CD4-positive, alpha-beta memory T cell (primary cell): ENCODE measurements at places on chromosomes 7 and 10.

DNA sequence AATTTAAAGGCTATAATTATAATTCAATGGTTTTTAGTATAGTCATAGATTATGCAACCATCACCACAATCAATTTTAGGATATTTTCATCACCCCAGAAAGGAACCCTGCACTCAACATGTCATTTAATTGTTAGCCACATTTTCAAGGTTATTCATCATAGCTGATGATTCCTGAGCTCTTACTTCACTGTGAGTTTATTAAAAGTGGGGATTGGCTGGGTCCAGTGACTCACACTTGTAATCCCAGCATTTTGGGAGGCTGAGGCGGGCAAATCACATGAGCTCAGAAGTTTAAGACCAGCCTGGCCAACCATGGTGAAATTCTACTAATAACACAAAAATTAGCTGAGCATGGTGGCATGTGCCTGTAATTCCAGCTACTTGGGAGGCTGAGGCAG is 787 bp downstream of the CCL26 start:
- no peak for DNase-seq

DNA sequence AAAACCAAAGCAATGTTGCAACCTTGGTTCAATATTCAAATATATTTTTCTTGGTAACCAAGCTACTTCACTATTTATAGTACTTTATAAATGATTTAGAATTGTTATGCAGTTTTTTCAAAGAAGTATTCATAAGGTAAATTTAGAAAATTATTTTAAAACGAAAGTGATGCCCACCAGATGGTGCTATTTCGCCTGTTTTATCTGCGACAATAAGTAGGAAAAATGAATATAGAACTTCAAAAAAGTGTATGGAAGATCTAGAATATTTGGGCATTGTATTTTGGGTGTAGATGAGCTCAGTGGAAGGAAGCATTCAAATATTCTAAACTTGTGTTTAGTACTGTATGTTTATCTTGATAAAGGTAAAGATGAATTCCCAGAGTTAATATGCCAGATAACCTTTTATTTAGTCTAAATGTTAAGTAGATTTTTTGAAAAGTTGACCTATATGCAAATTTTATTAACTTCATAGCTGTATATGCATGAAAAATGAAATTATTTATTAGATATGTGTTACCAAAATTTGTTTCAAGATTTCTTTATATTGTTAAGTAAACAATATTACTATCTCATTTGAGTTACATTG is 93.2 kb downstream of the ADK start:
- peak; percentile 33 for DNase-seq

DNA sequence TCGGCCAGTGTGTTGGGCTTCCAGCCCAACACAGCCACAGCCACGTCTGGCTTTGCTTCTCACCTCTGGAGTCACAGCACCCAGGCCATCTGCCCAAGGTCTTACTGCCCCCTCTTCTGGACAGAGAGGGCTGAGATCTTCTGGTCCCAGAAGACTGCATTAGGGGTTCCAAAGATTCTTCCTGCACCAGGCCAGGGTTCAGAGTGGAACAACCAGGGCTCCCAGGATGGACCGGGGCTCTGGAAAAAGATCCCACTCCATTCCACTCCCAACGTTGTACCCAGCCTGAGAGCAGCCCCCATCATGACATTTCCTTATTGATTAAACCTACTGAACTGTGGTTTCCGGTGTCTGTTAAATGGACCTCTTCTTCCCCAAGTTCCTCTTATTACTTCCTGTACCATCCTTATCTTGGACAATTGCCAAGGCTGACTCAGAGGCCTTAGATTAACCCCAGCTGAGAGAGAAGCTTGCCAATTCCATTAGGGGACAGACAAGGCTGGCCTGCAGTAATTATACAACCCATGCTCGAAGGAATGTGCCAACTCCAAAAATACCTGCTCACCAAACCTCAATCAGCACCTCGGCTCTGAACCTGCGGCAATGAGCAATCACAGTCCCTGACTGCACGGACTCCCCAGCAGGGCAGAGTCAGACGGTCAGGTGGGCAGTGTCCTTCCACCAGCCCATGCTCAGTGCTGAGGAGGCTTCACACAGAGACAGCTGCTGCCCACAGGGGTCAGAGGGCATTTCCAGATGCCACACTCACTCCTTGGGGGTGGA is 47.9 kb upstream of the NPFFR1 start:
- DNase-seq = peak; percentile 42

- DNase-seq = no peak
These were observed 253.1 kb upstream of the MTPN start for GRCh38 chr7:136230210-136230609.

DNA sequence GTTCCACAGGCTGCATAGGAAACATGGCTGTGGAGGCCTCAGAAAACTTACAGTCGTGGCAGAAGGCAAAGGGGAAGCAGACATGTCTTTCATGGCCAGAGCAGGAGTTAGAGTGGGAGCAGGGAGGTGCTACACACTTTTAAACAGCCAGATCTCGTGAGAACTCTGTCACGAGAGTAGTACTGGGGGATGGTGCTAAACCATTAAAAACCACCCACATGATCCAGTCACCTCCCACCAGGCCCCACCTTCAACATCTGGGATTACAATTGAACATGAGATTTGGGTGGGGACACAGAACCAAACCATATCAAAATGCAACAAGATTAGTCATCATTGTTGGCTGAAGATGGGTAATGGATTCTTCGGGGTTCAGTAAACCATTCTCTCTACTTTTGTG is 65.4 kb upstream of the PDCD4 start:
- DNase-seq = no peak

- DNase-seq = no peak
These were observed 186.2 kb downstream of the MACC1 start for GRCh38 chr7:20030915-20031362.

DNA sequence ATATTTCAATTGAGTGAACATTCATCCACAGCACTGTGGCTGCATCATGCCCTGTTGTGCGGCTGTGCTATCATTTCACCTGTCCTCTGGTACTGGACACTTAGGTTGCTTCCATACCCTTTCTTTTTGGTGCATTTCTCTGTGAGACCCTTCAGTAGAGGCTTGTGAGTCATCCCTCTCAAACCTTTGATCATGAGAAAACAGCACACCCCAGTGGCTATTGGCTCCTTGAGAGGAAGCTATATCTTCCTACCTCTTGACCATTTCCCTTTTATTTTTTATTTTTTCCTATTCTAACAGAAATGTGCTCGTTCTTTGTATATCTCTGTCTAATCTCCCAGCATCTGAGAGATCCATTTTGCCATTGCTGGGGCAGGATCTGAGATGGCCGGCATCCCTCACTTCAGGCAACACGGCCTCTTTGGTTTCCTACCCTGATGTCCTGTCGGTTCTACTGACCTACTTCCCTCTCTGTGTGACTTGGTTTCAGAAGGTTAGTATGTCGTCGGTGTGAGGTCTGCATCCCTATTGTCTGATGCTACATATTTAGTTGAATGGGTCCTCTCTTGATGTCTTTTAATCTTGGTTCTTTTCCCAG is 23.8 kb upstream of the PIK3AP1 start:
- no peak for DNase-seq

GRCh38 chr7:55485501-55486191 is 86.7 kb downstream of the VOPP1 start:
- DNase-seq = no peak

GRCh38 chr10:75565286-75566251 is 134.1 kb downstream of the LRMDA start:
- no peak for DNase-seq

DNA sequence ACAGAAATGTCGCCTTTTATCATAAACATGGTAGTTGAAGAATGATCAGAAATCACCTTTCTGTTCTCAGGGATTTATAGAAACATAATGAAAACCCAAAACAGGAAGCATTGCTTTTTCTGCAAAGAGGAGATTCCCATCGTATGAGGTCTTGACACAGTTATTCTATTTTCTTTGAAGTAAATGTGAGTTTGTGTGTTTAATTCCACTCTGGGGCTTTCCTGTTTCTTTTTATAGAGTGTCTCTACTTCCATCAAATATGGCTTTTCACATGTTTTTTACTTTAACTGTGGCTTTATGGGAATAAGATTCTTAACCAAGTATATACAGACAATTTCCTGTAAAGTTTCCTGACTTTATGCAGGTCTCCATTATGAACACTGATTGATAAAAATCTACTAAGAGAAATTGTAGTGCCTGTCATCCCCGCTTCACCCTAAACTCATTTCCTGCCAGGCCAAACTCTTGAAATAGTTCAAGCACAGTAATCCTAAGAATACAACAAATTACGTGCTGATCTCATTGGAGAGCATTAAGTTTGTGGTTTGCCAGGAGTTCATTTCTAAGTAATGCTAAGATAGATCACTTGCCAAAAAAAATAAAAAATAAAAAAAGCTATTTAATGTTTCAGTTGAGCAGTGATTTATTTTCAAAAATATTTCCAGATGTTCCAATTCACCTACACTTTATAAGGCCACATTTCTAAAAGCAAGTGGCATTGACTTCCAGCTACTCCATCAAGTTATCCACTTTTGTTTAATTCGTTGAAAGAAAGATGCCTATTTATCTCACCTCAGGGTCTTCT is 52.2 kb upstream of the SEC61G start:
- no peak for DNase-seq

- DNase-seq = no peak
These were observed 10.5 kb downstream of the TRIM24 start for GRCh38 chr7:138470391-138471157.

DNA sequence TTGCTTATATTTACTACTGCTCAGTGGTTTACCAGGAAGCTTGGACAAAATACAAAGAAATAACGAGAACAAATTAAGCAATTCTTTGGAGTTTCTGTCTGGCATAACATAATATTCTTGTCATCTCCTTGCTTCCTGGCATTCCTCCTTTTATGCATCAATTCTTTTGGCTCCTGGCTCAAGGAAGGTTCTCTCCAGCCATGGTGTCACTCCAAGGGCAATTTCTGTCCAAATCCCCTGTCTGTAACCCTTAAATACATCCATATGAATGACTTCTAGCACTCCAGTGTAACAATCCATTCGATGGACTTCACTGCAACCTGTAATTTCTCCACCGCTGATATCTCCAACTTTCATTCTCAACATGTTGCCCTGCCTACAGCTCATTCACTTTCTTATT is 617.7 kb upstream of the ANKRD30A start:
- DNase-seq = no peak

- no peak for DNase-seq
These were observed 56.7 kb upstream of the SEMA3A start for GRCh38 chr7:84251277-84251781.

- no peak for DNase-seq
These were observed 182.7 kb upstream of the PRPS1L1 start for GRCh38 chr7:18210377-18210776.

DNA sequence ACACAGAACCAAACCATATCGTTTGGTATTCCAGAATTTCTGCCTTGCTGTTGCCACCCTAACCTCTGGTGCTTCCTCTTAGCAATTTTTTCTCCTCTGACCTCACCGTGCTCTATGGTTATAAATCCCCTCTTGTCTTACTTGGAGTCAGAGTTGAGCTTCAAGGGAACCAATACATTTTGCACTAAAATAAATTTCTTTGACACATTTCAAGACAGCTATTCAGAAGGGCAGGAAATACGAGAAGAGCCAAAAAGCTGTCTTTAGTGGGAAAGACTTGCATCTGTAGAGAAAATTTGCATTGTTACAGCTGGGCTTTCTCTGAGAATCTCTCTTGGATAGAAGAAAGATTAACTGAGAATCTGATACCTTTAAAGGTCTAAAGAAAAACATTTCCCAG is 14.5 kb upstream of the AKR1C2 start:
- no peak for DNase-seq

DNA sequence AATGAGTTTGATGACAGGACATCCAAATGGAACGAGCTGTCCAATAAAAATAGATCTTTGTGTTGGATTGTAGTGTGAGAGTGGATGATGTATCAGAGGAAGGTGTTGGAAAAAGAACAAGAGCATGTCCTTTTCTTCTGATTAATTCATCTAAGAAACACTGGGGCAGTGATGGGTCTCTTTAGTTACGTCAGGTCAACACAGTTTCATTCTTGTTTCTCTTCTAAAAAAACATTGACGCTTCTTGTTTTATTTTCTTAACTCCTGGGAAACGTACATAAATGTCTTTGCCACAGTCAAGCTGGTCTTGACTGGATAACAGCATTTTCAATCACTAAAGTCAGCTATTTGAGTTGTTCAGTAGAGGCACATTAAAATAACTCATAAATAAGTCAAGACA is 67.0 kb downstream of the PPP1R9A start:
- no peak for DNase-seq

- no peak for DNase-seq
These were observed 116.3 kb upstream of the BTBD16 start for GRCh38 chr10:122154545-122155366.

- no peak for DNase-seq
These were observed 19.0 kb downstream of the CALML5 start for GRCh38 chr10:5480162-5480941.

- DNase-seq = peak; percentile 36
These were observed 592.5 kb downstream of the ARL4A start for GRCh38 chr7:13279854-13280435.

DNA sequence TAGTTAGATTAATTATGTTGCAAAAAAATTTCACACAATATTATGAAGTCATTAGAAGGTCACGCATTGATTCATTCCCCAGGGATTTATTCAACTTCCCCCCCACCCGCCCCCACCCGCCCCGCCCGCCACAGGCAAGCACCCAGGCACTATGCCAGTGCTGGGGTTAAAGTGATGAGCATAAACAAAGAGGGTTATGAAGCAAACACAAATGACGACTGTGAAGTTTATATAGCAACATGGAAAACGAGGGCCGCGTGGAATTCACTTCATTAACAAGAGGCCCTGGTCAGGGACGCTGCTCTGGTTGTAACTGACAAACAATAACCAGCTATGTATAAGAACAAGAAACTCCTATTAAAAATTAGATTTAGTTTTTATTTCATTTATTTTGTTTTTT is 656.5 kb upstream of the COBL start:
- no peak for DNase-seq

DNA sequence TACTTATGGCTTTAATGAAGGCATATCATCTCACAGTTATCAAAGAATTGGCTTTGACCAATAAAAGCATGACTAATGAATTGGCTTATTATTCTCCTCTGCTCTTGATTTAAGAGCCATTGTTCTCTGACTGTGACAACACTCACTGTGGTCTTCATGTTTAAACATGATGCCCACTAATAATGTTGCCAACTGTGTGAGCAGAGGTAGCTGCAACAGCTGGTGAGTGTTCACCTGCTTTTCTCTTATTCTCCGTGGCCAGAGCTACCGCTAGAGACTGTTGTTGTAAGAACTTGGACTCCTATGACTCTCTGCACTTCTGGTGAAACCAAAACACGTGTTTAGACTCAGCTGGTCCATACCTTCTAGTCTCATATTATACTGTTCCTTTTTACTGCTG is 335.9 kb downstream of the XPNPEP1 start:
- no peak for DNase-seq
